EL (cell line): ENCODE measurements at places on chromosomes 3 and 15.

DNA sequence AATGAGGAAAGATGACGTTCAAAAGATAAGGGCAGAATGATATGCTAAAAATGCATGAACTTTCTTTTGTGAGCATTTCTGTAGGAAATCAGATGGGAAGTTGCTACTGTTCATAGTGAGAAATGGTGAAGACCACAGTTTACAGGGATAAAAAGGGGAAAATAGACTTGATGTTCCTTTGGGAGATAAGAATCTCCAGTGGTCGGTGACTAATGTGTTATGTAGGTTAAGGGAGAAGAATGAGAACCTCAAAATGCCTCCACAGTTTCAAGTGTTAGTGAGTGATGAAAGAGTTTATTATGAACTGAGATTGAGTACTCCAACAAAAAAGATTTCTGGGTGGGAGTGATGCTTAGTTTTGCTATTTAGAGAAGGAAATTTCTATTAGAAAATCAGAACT lies 247.2 kb downstream of the LSAMP start:
- no peak for DNase-seq

GRCh38 chr15:67820122-67820991 lies 5.0 kb upstream of the SKOR1 start:
- no peak for DNase-seq

GRCh38 chr3:166554023-166554422 lies 716.8 kb upstream of the BCHE start:
- no peak for DNase-seq

DNA sequence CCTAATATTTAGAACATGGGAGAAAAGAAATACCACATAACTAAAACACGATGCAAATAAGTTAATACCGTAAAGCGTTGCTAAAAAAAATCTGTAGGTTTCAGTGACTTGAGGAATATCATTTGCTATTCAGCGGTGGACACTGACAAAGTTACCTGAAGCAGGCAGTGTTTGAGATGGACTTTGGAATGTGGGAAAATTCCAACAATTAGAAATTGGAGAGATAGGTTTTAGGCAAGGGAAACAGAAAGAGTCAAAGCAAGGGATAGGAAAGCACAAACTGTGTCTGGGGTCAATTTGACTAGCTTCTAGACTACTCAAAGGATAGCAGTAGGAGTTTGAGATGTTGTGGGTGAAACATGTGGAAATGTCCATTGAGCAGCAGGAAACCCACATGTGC lies 173.0 kb downstream of the TIGIT start:
- no peak for DNase-seq

DNA sequence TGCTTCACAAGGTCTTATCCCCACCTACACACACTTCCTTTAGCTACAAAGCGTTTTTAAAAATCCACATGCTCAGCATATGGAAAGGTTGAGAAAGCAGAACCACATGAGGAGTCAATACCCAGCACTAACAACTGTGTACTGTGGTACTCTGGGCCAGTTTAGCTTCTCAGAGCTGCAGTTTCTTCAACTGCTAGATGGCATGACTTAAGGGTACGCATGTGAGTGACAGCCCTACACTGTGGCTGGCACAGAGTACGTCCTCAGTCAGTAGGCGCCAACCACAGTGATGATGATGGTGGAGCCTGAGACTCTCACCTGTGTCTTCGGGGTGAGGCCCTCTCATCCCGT lies 17.4 kb downstream of the CCDC12 start:
- DNase-seq, result no peak

- no peak for DNase-seq
Observed at GRCh38 chr3:126555795-126556636, 2.7 kb downstream of the C3orf22 start.

DNA sequence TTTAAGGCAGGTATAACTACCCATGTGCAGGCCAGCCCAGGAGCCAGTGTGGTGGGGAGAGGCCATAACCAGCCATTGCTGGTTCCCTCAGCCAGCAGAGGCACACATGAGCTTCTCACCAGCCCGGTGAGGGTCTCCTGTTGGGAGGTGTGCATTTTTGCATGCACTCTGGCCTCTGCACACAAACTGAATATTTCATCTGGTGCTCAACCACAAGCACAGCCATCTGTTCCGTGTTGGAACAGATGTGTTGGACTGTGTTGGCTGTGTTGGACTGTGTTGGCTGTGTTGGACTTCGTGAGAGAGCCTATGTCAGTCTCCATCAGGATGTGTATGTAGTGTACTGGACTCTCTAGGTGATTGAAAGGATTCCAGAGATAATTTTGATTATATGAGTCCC lies 67.2 kb downstream of the RPL39L start:
- DNase-seq, result no peak

GRCh38 chr3:23038471-23038870 lies 164.7 kb upstream of the UBE2E2 start:
- no peak for DNase-seq

- DNase-seq, result peak; percentile 21
Observed at GRCh38 chr3:37862903-37863815, 1.5 kb downstream of the CTDSPL start.

DNA sequence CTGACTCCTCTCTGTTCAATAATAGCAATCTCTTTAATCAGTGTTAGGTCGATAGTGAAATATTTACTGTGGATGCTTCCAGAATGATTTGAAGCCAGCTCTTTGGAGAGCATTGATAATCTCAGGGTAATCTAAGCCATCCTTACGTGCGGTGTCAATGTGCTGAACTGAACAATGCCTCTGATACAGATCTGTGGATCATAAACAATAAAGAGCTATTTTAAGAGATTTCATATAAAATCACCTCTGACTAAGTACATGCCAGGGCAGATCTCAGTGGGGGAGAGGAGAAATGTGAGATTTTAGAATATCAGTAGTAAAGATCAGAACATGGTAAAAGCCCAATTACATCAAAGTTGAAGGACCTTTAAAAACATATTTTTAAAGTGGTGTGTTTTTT lies 319.3 kb upstream of the GBE1 start:
- no peak for DNase-seq

GRCh38 chr15:29968099-29968894 lies 114.5 kb upstream of the GOLGA8J start:
- DNase-seq, result peak; percentile 23

GRCh38 chr3:12938258-12938711 lies 96.9 kb upstream of the RPL32 start:
- no peak for DNase-seq

GRCh38 chr15:67843571-67844387 lies 3.9 kb upstream of the RNU6-1 start:
- peak; percentile 66 for DNase-seq

DNA sequence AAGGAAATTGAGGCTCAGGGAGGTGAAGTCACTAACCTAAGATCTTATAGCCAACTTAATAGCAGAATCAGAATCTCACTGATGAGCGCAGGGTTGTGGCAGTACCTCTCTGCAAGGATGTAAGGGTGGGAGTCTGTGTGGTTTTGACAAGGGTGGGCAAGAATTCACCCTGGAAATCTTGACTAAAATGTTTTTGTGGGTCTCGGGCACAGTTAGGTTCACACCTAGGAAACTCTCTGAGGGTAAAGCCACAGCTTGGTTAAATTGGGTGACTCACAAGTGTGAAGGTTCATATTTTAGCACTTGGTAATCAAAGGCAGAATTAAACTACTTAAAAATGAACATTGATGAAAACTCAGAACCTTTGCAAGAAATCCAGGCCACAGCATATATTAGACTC lies 178.2 kb upstream of the EOMES start:
- DNase-seq, result no peak

- DNase-seq, result peak; percentile 51
Observed at GRCh38 chr3:136952292-136952691, 5.5 kb upstream of the IL20RB start.

DNA sequence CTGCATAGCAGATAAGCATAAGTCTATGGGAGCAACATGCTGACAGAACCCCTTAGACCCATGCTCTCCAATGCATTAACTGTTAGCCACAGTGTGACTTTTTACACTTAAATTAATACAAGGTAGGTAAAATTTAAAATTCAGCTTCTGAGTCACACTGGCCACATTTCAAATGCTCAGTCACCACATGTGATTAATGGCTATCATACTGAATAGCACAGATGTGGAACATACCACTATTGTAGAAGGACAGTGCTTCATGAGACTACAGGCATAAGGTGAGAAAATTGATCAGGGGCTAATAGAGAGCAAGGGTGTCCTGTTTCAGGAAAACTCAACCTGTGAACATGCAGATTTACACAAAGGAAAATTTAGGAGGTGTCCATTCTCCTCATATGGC lies 357.0 kb upstream of the SEMA6D start:
- DNase-seq, result no peak

DNA sequence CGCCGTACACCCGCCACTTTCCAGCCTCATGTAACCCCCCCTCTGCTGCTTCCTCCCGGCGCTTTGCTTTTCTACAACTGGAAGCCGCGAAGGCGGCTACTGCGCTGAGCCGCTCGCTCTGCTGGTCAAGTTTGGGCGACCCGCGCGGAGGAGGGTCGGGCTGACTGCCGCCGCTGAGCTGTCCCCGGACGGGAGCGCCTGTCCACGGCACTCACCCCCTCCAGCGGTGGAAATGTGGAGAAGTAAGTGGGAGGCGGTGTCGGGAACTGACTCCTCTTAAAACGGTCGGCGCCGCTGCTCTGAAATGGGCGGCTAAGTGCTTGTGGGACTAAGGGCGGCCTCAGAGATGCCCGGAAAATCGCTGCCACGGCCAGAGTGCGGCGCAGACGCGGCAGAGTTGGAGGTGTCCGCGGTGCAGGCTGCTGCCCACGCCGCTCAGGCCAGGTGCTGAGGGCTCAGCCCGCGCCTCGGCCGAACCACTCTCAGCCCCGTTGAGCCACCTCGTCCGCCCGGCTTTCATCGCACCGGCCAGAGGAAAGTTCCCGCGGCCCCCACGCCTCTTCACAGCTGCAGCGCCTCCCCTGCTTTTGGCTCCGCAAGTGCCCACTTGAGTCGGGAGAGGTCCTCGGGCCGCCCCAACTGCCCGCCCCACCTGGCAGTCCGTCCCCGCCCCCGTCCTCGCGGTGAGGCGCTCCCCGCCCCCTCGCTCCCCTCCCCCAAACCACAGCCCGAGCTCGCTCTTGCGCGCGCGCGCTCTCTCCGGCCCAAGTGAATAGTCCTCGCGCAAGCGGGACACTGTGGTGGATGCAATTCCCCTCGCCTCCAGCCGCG lies at the start of gene EPHA6:
Gene EPHA6 (plus strand): TSS at position 775 of the 831 bp plus-strand sequence.
- peak; percentile 6 for DNase-seq

DNA sequence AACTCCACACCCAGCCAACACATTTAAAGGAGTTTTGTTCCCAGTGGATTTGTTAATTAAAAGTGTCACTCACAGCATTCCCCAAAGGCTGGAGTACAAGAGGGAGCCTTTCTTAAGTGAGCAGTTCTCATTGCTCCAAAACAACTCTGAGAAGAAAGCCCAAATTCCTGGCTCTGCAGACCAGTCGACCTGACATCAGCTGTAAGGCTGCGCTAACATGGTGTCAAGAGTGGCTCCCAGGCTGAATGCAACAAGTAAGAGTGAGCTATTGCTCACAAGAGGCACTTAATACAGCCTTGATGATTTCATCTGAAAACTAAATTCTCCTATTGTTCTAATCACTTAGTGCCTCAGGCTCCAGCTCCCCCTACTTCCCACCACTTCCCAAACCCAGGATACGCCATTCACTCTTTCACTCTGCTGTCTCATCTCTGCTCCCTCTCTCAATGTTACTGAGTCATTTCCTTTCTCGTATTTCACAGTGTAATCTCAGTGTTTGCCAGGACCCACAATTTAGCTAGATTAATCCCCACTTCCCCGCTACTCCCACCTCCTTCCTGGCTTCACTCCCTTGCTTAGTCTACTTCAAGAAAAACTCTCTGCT lies 81.8 kb downstream of the WWTR1 start:
- peak; percentile 98 for DNase-seq

DNA sequence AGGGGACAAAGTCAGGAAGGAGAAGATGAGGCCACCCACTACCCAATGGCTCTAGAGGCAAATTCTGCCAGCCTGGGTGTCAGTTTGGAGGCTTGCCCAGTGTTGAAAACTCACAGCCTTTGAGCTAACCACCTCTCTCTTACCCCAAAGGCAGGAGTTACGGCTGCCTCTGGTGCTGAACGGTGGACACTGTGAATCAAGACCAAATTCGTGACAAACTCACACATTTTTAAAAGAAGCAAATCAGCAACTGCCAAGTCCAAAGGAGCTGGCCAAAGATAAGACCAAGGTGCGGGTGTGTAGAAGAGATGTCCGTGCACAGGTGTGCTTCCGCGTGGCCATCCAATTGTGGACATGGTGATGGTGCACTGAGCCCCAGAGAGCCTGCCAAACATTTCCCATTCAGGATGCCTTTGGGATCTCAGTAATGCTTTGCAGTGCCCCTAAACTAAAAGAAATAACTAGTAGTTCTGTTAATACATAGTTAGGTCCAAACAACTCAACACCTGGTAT lies 74.6 kb downstream of the FAM174B start:
- no peak for DNase-seq

DNA sequence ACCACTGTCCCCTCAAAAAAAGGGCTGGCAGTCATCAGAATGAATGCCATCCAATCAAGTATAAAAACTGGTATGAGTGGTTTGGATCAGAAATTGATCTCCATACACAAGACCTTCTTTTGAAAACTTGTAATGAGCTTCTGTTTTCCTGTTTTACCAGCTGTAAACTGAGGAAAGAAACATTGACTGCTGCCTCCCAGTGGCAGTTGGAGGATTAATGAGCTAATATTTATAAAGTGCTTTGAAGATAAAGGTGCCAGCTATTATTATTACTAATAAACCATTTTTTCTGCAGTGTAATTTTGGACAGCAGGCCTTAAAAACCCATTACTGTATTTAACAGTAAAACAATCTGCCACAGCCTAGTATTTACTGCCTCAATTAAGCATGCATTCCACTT lies 11.4 kb downstream of the CHL1 start:
- no peak for DNase-seq
